RCC 7860 (cell line): ENCODE measurements at places on chromosomes 11 and 22.

DNA sequence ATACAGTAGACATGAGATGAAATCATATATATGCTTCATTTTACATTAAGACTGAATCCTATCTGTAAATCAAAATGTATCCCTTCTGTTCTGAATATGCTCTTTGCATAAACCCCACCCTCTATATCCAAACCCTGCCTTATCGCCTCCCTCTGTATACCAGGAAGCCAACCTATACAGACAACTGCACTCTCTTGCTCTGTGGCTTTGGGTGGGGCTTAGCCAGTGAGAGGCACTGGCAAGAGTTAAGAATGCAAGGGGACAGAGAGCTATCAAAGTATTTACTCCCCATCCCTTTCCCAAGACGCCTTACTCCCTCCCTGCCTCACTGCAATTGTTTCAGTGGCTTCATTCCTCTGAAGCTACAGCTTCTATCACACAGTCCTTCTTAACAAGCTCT, 309.8 kb downstream of the TTC28 start:
- no peak for DNase-seq

DNA sequence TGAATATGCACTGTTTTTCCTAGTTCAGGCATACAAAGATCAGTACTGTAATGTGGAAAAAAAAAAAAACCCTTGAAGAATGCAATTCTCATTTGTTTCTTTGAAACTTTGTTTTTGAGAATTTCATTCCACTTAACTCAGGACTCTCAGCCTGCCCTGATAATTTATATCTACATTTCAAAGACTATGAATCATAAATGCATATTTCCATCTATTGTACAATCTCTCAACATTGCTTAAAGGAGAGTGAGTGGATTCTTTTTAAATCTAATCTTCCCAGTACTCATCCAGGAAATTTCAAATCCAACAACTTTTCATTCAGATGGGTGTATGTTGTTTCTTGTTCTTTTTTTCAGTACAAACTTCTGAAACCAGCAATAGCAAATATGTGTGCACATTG, 322.2 kb upstream of the DDI1 start:
- DNase-seq: no peak

- DNase-seq: no peak
Measured at GRCh38 chr11:119056421-119056999, 495 bp downstream of the HYOU1 start.

- no peak for DNase-seq
Measured at GRCh38 chr11:75574698-75575602, 12.9 kb downstream of the SERPINH1 start.

DNA sequence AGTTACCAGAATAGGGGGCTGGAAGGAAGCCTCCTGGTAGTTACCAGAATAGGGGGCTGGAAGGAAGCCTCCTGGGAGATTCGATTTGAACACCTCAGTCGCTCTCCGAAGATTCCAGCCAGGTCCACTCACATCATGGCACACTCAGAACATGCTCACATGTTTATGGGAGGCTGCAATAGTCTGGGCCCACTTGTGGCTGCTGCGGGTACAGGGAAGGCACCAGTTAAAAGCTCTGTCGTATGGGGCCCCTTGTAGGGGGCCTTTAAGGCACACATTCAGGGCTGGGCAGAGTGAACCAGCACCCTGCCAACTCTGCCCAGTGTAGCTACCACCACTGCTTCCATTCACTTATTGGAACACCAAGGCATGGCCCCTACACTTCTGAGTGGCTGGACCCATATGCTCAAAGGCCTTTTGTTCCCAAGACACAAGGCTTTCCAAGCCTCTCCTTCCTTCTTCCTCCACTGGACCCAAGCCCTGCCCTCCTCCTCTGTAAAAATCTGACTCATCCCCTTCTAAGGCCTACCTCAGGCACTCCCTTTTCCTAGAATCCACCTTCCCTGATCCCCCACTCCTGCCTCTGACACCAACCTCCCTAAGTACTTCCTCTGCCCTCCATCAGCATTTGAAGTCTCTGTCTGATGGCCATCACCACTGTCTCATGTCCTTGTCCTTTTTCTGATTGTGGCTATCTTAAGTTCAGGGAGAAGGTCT, 28.0 kb downstream of the USP35 start:
- no peak for DNase-seq

GRCh38 chr22:46060292-46061123, 83.5 kb upstream of the WNT7B start:
- DNase-seq: no peak

DNA sequence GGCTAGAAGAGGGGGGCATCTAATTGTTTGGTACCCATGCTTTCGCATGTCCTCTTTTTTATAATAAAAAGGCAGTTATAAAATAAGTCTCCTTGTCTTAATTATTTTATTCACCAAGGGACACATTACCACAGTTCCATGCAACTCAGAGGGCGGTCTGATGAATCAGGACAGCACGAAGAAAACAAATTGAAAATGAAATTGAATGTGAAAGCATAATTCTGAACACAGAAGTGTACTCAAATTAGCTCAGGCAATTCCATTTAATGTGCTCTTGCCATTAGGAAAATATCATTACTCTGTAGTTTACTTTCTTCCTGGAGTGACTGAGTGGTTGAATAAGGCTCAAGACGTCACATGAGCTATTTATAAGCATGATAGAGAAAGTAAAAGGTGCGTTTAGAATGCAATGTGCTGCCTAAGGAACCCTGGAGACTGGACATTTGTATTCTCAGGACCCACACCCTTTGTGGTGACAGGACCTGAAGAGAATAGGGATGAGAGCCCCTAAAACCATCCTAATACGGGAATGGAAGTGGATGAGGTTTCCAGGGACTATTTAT, 59.6 kb downstream of the MTNR1B start:
- no peak for DNase-seq

- no peak for DNase-seq
Measured at GRCh38 chr11:59212222-59212621, 505 bp downstream of the MPEG1 start.
